ENCODE measurements at places on chromosomes 5 and 9.
A peak's percentile ranks its signal among the peaks of the same experiment; 100 is the strongest.

DNA sequence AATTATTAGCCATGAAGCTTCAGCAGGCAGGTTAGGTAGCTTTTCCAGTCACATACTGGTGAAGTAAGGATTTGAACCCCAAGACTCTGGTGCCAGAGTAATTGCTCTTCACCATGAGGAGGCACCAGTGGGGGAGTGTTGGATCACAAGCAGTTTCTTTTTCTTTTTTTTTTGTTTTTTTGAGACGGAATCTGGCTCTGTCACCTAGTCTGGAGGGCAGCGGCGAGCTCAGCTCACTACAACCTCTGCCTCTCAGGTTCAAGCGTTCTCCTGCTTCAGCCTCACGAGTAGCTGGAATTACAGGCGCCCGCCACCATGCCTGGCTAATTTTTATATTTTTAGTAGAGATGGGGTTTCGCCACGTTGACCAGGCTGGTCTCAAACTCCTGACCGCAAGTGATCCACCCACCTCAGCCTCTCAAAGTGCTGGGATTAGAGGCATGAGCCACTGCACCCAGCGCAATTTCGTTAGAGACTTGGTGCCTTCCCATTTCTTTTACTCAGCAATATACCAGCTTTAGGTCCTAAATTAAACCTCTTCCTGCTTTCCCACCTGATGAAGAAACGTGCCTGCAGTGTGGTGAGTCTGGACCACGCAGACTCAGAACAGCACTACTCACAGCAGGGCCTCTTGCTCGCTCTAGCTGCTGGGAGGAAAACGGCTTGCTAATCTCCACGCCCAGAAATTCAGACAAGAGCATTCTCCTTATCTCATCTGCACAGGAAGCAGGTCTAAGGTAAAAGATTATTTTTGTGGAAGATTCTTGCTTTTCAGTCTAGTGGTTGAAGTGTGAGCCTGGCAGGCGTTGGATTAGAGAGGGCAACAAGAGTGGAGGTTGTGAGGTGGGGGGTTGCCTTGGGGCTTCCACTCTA, at the start of gene S100Z:
Gene S100Z, plus strand, starts transcription at position 596 of the 873 bp plus-strand sequence. CDS start 25,346 bp downstream, outside the sequence.
- no peak for DNase-seq

DNA sequence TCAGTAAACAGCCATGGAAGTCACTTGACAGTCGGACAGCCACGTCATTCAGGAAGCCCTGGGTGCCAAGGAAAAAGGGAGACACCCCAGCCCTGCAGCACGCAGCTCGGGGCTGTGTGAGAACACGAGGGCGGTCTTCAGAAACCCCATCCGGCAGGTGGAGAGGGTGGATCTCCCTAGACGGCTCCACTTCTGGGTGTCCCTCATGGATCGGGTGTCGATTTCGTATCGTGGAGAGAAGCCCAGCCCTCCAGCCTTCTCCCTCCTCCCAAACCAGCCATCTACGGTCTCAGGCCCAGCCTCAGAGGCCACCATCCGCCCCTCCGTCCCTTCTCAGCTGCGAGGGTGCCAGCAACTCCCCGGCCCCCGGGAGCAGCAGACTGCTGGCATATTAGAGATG, 65.5 kb upstream of the BARHL1 start:
- no peak for DNase-seq

DNA sequence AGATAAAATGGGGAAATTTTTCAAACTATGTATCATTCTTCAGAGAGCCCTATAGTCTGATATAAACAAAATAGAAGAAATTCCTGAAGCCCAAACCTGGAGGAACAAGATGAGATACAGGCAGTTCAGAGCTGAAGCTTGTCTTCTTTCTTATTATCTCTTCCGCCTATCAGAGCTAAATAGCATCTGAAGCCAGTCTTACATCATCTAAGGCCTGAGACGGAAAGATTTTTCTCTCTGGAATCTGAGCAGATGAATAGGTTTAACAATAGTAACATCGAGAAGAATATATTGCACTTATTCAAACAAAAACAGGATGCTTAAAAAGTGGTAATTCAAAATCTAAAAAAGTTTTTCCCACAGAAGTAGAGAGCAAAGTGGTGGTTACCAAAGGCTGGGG, 59.8 kb downstream of the LPAR1 start:
- no peak for DNase-seq

DNA sequence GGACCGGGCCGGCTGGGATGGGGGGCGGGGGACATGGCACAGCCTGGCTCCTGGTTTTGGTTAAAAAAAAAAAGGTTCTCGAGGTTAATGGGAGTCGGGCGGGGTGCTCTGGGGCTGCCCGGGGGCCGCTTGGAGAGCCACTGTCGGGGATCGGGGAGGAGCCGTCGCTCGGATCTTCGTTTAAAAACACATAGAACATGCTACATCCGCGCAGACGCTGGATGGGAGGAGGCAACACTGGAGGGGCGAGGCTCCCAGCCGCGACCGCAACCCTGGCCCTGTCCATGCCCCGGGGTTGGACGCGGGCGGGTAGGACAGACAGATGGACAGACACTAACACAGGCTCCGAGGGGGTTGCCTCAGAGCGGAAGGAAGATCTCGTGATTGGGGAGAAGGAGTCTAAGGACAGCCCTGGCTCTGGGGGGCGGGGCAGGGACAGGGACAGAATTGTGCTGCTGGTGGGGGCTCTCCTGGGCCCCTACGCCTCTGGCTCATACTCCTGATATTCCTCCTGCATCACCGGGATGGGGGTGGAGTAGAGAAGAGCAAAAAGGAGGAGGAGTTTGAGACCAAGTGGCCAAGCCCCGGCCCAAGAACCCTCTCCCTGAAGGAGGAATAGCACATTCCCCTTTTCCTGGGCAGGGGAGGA, 9.9 kb downstream of the SNCB start:
- DNase-seq = no peak

DNA sequence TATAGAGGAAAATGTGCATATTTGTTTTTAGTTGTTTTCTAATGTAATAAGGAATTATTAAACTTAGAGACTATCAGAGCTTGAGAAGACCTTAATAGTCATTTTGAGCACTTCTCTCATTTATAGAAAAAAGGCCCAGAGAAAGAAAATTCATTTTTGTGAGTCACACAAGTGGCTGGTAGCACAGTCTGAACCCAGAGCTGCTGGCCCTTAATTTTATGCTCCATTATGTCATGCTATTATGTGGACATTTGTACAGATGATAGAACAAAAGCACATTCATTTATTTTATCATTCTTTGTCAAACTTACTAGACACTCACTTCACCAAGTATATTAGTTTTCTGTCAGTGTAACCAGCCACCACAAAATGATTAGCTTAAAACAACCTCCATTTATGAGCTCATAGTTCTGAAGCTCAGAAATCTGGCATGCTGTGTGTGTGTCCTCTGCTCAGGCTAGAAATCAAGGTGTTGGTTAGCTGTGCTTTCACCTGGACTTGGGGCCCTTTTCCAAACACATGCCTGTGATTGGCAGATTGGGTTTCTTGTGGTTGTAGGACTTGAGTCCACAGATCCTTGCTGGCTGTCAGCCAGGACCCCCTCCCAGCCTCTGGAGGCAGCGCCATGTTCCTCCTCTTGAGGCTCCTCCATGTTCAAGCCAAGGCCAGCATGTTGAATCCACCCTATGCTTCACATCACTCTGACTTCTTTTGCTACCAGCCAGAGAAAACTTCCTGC, 188.9 kb downstream of the ARHGAP26 start:
- DNase-seq = no peak

DNA sequence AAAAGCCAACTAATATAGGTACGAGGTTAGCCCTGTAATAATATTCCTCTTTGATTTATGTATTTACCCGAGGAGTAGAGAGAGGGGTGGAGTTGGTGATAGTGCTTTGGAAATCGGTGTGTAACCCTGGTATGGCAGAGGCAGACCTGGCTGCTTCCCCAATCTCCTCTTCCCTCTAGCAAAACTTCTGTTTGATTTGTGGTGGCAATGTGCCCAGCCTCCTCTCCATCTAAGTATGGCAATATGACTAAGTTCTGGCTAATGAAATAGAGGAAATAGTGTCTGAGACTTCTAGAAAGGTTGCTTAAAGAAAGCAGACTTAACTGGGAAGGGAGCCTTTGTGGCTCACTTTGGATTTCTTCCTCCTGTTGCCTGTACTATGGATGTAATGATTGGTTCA, 491.1 kb downstream of the ENC1 start:
- DNase-seq = no peak

- DNase-seq = no peak
Observed at GRCh38 chr9:116891424-116891823, 204.3 kb downstream of the TRIM32 start.

DNA sequence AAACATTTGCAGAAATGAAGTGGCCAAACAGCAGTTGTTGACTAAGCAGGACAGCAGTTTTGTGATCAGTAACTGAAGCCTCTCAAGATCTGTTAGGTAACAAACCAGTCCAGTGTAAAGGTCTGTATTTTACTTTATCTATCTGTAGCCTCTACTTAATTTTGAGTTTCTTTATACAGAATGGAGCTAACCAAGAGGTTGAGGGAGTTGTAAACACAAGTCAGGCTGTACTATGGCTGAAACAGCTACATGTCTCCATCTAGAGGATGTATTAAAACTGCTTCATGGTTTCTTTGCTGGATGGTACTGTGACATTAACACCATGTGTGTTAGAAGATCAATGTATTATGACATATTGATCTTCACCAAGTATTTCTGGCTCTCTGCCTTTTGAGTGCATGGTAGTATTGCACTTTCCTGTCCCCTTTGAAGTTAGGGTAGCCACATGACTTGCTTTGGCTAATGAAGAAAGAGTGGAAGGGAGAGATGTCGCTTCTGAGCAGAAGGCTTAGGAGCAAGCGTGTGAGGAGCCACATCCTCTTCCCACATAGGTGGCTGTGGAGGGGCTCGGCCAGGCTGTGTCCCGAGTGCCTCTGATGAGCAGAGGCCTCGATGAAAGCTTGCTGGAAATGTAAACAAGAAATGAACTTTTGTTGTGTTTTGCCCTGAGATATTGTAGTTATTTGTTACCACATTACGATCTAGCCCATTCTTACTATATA, 105.6 kb upstream of the PCA3 start:
- peak; percentile 58 for DNase-seq

- DNase-seq = no peak
Observed at GRCh38 chr5:485946-486491, 38.2 kb downstream of the SLC9A3 start.

- no peak for DNase-seq
Observed at GRCh38 chr9:102795532-102795931, 199.6 kb upstream of the CYLC2 start.

DNA sequence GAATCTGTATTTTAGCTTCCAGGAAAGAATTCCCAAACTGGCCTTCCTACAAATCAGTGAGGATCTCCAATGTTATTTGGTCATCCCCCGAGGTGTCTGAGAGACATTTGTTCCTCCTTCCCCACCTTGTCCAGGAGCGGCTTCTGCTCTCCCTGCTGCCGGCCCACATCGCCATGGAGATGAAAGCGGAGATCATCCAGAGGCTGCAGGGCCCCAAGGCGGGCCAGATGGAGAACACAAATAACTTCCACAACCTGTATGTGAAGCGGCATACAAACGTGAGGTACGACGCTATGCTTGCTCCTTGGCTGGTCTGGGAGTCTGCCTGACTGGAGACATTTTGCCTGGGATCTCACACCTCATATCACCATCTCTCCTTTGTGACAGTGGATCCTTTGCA, 160.4 kb downstream of the CFAP90 start:
- DNase-seq = no peak

DNA sequence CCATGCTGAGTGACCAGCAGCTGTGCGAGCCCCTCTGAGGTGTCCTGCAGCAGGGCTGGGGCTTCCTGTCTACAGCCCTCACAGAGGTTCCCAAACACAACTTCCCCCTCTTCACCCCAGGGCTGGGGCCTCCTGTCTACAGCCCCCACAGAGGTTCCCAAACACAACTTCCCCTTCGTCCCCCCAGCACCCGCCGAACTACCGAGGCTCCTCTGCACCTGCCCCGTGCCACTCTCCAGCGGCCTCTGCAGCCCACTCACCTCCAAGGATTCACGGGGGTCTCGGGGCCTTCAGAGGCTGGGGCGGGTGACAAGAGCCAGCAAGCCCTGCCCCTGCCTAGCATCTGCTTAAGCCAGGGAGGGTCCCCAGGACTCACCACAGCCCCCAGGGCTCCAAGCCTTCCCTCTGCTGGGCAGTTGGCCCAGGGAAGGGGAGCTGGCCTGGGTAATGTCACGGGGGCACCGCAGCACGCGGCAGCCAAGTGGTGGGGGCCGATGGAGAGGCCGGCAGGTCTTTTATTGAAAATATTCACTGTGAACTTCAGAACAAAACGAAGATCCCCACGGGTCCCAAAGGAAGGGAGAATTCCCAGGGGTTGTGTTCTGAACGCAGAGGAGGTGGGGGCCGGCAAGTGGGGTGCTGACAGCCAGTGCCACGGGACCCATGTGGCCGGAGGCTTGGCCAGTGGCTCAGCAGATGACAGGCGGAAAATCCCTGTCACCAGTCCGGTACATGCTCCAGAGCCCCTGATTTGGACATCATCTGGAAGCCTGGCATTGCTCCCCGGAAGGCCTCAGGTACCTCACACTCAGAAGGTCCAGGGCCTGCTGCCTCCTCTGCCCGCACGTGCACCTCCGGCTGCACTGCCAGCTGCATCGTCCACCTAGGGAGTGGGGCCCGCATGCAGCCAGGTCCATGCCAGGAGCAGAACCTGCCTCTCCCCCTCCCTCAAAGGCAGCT, 125.3 kb downstream of the ADAMTS2 start:
- DNase-seq = no peak

DNA sequence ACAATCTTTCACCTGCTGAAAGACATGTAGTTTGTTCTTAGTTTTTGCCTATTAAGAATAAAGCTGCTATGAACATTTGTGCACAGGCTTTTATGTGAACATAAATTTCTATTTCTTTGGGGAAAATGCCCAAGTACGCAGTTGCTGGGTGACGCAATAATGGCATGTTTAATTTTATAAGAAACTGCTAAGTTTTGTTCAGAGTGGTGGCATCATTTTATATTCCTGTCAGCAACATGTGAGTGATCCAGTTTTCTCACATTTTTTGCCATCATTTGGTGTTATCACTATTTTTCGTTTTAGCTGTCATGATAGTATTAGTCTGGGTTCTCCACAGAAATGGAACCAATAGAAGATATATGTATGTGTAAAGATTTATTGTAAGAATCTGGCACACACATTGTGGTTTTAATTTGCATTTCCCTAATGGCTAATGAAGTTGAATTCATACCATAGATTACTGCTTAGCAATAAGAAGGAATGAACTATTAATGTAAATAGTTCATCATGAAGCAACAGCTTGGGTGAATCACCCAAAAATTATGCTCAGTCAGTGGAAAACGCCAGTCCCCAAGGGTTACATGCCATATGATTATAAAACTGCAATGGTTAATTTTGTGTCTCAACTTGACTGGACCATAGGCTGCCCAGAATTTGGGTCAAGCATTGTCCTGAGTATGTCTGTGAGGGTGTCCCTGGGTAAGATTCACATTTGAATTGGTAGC, 358.6 kb downstream of the MSX2 start:
- no peak for DNase-seq

- DNase-seq = no peak
Observed at GRCh38 chr5:95274011-95274410, 10.9 kb downstream of the MCTP1 start.

DNA sequence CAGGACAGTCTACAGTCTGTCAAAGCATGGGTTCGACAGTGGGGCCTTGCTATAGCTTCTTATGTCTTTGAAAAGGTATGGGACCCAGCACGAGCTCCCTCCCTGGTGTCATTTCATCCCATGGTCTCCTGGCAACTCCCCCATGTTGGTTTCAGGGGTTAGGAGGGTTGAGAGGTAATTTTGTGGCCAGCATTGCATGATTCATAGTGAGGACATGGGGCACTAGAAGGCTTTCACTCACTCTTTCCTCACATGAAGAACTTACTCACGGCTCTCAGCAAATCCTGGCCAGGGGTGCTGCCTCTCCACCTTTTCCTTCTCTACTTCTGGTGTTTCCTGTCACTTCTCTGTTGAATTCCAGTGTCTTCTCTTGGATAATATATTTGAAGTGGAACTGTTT, 134.7 kb upstream of the TNPO1 start:
- no peak for DNase-seq
